ENCODE measurements at places on chromosomes 6 and 20.

DNA sequence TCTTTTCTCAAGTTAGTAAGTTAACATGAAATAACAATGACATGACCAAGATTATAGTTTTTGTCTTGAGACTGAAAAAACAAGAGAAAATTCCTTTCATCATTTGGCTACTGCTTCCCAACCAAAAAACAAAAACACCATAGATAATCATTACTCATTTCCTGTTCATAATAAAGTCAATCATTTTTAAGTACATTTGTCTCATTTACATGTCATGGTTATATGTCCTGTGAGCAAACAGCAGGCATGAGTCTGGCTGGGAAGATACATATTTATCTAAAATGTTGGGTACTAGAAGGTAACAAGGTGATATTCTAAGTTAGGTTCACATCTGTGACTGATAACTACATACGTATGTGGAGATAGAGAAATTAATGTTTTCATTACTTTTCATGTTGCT is 180.5 kb downstream of the ISM1 start:
- no peak for DNase-seq

DNA sequence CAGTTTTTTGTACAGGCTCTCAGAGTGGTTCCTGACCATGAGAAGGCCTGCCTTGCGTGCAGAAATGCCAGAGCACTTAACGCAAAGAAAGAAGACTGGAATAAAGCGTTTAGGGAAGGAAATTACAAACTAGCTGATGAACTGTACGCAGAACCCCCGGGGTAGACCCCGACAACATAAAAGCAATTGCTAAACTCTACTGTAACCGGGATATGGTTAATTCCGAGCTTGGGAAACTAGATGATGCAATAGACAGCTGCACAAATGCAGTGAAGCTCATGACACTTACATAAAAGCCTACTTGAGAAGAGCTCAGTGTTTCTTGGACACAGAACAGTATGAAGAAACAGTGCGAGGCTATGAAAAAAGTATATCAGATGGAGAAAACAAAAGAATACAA is 35.7 kb downstream of the CITED2 start:
- DNase-seq, result no peak

DNA sequence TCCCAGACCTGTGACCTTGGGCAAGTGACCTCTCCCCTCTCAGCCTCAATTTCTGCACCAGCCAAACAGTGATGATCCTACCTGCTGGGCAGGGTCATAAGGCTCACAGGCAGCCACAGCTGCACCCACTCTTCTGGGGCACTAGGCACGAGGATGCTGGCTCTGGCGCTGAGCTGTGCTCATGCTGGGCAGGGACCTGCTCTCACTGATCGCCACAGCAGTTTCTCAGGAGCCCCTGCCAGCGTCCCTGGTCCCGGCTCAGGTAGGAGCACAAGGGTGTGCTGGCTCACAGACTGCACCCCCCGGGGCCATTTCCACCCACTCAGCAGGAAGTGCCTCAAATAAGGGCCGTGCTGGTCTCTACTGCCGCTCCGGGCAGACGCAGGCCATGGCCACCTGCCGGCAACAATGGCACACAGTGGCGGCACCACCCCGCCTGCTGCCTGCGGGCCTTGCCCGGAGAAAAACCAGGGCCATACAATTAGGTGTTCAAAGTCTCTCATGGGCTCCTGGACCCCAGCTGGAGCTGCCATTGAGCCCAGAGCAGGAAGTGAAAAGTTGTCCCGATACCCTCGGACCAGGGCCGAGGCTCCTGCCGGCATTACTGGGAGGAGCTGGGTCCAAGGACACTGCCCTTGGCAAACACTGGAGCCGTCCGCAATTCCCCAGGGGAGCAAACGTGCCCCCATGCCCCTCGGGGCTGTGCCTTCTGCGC is 4.6 kb upstream of the CABLES2 start:
- DNase-seq, result no peak

GRCh38 chr20:36391456-36391855 is 85.3 kb downstream of the DLGAP4 start:
- DNase-seq, result no peak

DNA sequence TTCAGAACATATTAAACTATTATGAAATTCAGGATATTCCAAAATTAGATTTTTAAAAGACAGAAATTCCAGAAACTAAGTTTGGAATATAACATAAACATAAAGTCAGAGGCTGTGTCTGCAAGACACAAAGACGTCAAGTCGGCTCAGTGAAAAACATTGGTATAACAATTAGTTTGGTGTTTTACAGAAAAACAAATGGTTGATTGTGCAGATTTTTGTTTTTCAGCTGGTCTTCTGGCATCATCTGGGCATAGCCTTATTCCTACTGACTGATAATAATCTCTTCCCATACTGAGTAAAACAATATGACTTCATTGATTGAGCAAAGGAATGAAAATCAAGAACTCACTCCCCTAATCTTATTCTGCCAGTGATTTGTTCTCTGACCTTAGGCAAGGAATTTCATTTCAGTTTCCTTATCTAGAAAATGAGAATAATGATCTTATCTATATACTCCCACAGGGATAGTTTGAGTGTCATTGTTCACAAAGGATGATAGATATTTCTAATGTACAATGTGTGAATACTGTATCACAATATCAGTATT is 84.3 kb downstream of the FRK start:
- DNase-seq, result no peak

GRCh38 chr6:166511316-166511715 is 75.2 kb downstream of the RAMACL start:
- no peak for DNase-seq

DNA sequence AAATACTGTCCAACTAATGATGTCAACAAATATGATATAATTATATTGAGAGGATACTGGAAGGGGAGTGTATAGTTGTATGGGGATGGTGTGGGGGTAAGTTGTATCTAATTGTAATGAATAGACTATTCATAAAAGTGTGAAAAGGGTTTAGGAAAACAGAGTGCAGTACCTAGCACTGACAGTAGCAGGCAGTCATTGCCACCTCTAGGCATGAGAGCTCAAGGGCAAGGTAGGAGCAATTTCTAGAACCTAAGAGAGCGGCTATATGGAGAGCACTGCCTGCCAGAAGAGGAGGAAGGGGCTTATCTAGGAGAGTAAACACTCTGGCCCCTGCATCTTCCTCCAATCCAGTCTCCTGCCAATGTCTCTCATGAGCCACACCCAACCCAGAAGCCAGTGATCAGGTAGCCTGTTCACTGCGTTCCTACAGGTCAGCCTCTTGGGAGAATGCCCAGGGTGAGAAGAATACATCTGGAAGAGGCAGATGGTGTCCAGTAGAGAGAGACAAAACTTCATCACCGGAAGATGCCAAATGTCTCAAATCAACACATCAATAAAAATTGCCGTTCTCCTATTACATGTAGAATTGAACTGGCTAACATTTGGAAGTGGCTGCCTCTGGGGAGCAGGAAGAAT is 200.0 kb downstream of the LY86 start:
- DNase-seq, result peak; percentile 22

GRCh38 chr6:134447423-134447822 is 129.5 kb upstream of the SGK1 start:
- DNase-seq, result no peak

GRCh38 chr6:51598171-51598570 is 489.2 kb downstream of the PKHD1 start:
- DNase-seq, result no peak

DNA sequence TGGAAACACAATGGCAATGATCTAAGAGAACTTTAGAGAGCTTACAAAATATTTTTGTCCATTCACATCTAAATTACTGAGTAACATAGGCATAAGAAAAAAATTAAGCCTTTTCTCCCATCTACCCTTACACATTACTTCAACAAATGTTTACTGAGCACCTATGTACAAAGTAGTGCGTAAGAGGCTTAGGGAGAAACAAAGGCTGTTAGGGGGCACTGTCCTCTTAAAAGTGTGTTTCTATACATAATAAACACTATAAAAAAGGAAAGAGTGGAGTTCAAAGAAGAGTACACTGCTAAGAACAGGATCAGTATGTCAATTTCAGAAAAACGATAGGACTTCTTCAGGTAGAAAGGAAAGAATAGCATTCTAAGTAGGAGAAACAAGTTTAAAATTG is 12.2 kb downstream of the ILRUN start:
- no peak for DNase-seq

GRCh38 chr20:18288749-18289267 is 481 bp downstream of the ZNF133 start:
- DNase-seq, result no peak

- DNase-seq, result no peak
Observed at GRCh38 chr6:53095716-53096115, 30.5 kb downstream of the FBXO9 start.

- no peak for DNase-seq
Observed at GRCh38 chr6:51562198-51562597, 525.2 kb downstream of the PKHD1 start.

- DNase-seq, result no peak
Observed at GRCh38 chr6:160766989-160767646, 65.1 kb downstream of the PLG start.

DNA sequence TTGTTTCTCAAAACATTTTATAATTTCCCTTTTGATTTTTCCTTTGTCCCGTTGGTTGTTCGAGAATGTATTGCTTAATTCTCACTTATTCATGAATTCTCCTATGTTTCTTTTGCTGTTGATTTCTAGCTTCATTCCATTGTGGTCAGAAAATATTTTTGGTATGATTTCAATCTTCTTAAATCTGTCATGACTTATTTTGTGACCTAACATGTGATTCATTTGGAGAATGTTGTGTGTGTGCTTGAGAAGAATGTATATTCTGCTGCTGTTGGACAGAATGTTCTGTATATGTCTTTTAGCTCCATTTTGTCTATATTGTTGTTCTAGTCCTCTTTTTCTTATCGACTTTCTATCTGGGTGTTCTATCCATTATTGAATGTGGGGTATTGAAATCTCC is 286.2 kb upstream of the RNF217 start:
- no peak for DNase-seq

All from NCI-H1694 (cell line).